ENCODE measurements at places on chromosomes 6 and 20.

DNA sequence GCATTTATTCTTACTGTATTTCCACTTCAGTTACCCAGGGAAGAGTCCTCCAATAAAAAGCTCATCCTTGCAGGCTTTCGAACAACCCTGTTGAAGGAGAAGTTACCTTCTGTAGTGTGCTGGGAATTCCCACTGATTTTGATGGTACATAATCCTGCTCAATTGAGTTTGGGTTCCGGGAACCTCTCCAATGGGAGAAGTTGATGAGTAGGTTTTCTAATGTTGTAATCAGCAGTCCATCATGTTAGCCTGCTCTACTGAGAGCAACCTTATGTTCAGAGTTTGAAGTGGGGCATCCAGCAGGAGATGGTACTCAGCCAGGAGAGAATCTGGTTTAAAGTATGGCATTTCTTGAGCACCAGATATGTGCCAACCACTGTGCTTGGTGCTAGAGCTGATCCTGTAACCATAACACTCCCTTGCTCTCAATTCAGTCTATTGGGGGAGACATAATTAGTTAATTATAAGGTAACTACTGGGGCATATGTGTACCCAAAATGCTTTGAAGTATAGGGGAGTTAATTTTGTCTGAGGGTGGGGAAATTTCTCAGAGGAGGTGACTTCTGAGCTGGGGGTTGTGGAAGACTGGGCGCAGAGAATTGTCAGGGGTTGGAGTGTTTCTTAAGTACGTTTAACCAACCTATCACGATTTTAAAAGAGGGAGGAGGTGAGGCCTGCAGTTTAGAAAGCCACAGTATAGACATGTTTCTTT lies 2.1 kb downstream of the TOP1 start:
- DNase-seq, result no peak

GRCh38 chr6:35893246-35893645 lies 27.7 kb downstream of the SRPK1 start:
- no peak for DNase-seq

DNA sequence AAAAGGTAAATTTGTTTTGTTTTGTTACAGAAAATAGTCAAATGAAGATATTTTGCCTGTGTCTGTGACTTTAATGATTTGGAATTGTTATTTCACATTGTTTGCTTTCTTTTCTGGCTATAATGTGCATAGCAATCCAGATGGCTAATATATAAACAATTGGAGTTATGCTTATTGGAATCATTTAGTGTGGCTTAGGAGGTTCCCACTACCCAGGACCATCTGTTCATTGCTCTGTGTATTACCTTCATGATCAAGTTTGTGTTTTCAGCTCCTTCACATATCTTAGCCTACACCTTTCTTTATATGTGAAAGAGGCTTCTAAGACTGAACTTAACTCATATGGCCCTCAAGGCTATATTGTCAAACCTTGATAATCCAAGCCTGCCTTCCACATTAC lies 232.9 kb downstream of the BCKDHB start:
- DNase-seq, result no peak

DNA sequence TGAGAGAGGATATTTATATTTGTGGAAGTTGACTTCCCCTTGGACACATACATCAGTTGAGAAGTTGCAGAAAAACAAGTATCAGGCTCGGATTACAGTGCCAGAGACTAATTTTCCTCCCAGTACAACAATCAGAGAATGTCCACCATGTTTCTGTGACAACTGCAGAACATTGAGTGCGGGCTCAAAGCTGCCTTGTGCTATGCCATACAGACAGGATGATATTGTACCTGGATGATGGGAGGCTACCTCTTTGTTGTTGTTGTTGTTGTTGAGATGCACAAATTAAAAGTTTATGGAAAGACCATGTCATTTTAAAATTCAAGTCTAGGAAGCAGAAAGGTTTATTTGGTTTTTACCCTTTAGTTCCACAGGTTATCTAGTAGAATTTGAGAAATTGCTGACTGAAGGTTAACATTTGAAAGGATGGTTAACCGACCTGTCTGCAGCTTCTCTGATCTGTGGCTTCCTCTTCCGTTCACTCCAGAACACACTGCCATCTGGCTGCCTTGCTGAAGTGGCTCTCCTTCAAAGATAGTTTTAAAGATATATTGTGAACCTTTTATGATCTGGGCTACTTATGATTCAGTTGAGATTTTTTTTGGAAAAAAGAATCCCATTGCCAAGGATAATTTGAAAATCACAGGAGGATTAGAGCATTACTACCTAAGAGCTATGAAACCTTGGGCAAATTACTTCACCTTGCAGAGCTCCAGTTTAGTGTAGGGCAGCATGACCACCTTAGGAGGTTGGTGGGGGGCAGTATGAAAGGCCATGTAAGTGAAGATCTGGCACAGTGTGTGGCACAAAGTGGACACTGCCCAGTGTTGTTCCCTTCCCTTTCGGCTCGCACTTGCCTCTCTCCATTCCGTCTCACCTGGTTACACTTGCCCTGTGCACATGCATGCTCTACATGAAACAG lies 15.9 kb downstream of the TMEM200A start:
- no peak for DNase-seq

GRCh38 chr20:44728801-44729443 lies 13.8 kb downstream of the CCN5 start:
- peak; percentile 87 for DNase-seq

GRCh38 chr6:13001927-13002326 lies 285.4 kb downstream of the PHACTR1 start:
- no peak for DNase-seq

GRCh38 chr6:33854572-33855030 lies 50.8 kb upstream of the MLN start:
- DNase-seq, result no peak

GRCh38 chr20:44520881-44521280 lies 989 bp downstream of the SERINC3 start:
- DNase-seq, result no peak

DNA sequence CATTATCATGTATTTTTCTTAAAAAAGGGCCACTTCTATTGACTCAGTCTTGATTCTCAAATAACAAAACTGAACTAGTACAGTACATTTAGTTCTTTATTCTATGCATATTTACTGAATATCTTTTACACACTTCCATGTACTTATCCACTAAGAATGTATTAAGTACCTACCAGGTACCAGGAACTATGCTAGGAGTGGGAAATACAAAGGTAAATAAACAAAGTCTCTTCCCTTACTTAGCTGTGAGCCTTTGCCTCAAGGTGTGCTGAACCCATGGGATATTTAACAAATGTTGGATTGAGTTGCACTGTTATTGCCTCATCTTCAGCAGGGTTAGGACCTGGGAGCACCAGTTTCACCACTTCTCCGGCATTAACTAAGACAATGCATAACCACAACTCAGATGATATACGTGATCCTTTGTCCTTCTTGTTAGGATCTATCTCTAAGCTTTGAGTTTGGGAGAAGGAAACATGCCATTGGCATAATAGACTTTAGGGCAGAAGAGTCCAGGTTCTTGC lies 533.9 kb downstream of the TFAP2B start:
- DNase-seq, result no peak

DNA sequence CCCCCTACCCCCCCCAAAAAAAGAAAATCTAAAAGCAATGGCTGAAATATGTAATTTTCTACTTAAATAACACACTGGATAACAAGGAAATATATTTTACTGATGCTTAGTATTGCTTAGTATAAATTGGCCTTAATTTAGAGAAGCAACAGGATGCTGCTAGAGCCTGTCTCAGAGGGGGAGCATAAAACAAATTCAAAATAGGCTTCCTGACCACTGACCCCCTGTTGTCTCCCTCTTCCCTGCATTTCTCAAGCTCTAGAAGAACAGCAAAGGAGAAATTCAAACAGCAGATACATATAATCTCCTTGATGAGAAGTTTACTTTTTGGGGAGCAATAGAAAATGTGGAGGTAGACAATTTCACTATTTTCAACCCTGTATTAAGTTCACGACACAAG lies 631.1 kb upstream of the GJE1 start:
- no peak for DNase-seq

GRCh38 chr6:133621751-133622150 lies 267.2 kb upstream of the TCF21 start:
- no peak for DNase-seq

DNA sequence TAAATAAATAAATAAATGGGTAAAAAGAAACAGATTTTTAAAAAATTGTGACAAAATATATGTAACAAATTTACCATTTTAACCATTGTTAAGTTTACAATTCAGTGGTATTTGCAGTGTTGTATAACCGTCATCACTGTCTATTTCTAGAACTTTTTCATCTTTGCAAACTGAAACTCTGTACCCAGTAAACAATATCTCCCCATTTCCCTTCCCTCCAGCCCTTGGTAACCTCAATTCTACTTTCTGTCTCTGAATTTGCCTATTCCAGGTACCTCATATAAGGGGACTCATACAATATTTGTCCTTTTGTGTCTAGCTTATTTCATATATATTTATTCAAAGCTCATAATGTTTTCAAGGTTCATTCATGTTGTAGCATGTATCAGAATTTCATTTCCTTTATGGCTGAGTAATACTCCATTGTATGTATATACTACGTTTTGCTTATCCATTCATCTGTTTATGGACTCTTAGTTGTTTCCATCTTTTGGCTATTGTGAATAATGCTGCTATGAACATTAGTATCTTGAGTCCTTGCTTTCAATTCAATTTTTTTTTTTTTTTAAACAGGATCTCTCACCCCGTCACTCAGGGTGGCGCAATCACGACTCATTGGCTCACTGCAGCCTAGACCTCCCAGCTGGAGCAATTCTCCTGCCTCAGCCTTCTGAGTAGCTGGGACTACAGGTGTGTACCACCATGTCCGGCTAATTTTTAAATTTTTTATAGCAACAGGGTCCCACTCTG lies 8.9 kb downstream of the MANBAL start:
- no peak for DNase-seq

GRCh38 chr6:49342410-49342809 lies 120.6 kb downstream of the MMUT start:
- DNase-seq, result no peak

DNA sequence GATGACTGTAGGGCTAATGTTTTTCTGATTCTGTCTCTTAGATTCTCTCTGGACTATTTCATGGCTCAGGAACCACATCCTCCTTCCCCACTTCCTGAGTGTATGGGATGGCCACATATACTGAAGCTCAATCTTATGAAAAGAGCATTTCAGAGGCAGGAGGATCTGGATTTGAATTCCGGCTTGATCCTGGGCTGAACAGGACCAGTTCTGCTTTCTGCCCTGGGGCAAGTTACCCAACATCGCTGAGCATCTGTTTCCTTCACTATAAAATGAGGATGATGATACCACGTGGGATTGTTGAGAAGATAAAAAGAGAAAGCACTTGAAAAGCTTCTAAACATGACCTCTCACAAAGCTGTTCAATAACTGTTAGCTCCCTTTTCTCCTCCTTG lies 168.4 kb upstream of the TNFAIP3 start:
- peak; percentile 69 for DNase-seq

DNA sequence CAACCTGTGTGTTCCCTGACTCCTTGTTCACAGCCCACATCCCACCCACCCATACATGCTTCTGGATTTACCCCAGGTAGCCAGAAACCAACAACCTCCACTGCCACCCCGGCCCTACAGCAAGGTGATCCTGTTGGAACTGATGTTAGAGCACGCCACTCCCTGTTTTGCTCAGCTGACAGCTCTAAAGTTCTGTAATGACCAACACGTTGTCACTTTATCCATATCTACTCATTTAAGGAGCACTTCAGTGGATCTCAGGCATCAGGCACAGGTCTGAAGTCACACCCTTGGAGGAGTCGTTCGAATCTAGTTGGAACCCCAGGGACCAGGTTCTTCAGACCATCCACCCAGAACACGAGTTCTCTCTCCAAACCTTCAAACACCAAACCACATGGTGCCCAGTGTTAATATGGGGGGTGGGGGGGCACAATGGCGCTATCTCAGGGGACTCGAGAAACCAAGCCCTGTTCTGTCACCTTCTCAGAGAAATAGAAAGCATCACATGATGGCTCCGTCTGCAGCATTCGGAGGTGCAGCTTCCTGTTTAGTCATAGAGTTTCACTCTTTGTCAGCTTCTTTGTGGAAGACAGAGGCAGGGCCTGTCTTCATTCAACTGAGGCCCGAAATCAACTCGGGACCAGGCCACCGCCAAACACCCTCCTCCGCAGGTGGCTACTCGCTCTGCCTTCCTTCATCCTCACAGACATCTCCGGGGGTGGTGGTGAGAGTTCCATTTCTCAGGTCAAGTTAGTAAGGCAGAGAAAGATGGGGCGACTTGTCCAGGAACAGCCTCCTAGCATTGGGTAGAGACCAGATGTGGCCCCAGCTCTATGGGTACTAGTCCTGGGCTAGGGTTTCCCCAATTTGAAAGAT lies 142.2 kb downstream of the NFATC2 start:
- DNase-seq, result no peak

- DNase-seq, result no peak
Observed at GRCh38 chr20:43576108-43576507, 14.6 kb upstream of the IFT52 start.

DNA sequence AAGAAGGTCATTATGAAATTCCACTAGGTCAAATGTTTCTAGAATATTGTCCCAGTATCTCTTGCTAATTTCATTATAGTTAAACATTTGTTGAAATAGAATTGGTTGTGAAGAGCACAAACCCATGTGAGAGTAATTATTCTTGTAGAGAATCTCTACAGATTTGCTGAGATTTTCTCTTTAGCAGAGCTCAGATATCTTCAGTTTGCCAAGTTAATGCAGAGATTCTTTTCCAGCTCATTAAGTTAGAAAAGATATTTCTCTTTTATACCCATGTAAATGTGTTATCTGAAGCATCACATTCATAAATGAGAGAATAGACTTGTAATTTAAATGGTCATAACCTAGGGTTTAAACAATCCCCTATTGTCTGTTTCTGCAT lies 232.0 kb upstream of the TAB2 start:
- DNase-seq, result no peak

- DNase-seq, result no peak
Observed at GRCh38 chr6:161837854-161838253, 564.0 kb upstream of the AGPAT4 start.

DNA sequence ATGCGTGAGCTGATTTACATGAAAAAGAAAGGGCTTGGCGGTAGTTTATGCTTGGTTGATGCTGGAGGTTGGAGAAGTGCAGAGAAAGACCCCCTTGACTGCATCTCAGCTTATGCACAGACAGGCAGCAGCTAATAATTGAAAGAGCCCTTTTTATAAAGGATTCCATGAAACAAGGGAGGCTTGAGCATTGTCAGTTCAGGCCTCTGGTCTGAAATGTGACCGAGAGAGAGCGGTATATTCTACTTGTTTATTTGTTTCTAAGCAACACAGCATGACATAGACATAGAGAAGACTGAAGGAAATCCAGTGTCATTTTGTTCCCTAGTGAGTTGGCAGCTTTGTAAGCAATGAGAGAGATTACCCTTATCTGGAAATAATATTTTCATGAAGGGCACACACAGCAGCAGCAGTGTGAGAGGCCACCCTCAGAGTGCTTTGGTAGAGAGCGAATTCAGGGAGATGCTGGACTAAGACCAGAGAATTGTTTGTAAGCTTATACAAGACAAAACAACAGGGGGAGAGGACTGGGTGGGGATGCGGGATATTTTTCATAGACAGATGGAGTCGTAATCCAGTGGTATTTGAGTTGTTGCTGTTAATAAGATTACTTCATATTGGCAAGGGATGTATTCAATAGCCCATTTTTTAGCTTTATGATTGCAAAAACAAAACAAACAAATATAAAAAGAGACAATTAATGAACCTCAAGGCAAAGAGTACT lies 34.6 kb upstream of the LAMA2 start:
- no peak for DNase-seq

GRCh38 chr6:120875900-120876299 lies 458.4 kb downstream of the TBC1D32 start:
- DNase-seq, result no peak
